LHCN-M2 (cell line): ENCODE measurements at places on chromosomes 4 and X. TPM values are rescaled to one million over a fixed set of nuclear protein-coding genes. Genes with fewer than 3 reads are reported as not detected.
A peak's percentile ranks its signal among the peaks of the same experiment; 100 is the strongest.

- DNase-seq = peak; percentile 40
These were observed 376.5 kb upstream of the MAD2L1 start for GRCh38 chr4:120443116-120443515.

DNA sequence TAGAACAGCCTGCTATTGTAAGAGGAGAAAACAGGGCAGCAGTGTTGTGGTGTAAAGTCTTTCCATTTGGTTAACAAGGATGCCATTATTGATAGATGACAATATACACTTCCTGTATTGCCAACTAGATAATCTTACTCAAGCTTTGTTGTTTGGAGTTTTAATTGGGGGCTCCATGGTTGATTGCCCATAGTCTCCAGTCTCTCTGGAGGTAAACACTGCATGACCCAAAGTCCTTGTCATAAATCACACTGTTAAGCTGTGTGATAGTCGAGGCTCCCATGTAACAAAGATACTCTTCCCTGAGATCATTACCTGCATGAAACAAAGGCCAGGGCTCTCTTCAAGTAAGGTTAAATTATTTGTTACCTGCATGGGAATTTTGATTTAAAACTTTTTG, 394.6 kb downstream of the C4orf33 start:
- no peak for DNase-seq

DNA sequence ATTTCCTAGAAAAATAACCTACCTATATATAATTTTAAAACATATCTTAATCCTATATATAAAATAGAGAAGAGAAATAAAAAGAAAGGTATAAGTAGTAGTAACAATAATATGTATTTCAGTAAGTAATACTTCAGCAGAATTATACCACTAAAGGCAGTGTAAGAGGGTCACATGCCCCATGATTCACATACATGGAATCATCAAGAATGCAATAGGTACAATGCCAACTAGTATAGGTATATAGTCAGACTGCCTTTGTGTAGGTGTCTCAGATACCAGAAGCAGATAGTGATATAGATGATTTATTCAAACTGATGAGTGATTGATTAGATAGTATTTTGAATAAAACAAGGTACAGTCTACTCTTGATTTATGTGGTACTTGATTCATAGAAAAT, 9.4 kb downstream of the AIMP1 start:
- no peak for DNase-seq

DNA sequence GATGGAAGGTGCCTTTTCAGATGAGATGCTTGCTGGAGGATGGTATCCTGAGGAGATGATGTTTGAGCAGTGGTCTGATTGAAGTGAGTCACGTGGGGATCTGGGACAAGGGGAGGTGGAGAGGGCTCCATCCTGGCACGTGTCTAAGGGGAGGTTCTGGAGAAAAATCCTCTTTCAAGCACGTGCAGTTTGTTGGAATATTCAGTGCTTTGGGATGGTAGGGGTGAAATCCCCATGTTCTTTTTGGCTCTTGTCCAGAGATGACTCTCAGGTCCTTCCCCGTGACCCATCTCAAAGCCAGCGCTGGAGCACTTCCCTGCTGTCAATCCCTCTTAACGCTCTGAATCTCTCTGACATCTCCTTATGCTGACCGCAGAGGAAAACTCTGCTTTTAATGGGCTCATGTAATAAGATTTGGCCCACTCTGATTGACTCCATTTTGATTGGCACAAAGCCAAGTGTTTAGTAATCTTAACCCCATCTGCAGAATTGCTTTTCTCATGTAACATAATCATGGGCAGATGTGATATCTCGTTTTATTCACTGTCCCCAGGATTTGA, 10.8 kb upstream of the KLKB1 start:
- DNase-seq = peak; percentile 39

- no peak for DNase-seq
These were observed 7.2 kb downstream of the PCDH7 start for GRCh38 chr4:30727409-30727808.

Gene GPR143
- total RNA-seq = 0.17 TPM in 1 of 2 replicates, not detected in the other

Gene GAGE12J
- total RNA-seq = not detected in 2 replicates

Gene DHX15
- 159 and 165 TPM in 2 replicates for total RNA-seq

Gene FAAH2
- total RNA-seq = not detected in 2 replicates
